ENCODE measurements at places on chromosomes 11 and 22. TPM values are rescaled to one million over a fixed set of nuclear protein-coding genes. Genes with fewer than 3 reads are reported as not detected.

Gene POU2AF2
- 1.4 TPM for polyA plus RNA-seq

Gene WBP2NL
- polyA plus RNA-seq = 1.5 TPM

Gene OR8D4
- not detected for polyA plus RNA-seq

Gene PPP6R2
- 41.2 TPM for polyA plus RNA-seq

Gene CD3E
- polyA plus RNA-seq = 13.8 TPM

Gene RFPL2
- 0.10 TPM for polyA plus RNA-seq

DNA sequence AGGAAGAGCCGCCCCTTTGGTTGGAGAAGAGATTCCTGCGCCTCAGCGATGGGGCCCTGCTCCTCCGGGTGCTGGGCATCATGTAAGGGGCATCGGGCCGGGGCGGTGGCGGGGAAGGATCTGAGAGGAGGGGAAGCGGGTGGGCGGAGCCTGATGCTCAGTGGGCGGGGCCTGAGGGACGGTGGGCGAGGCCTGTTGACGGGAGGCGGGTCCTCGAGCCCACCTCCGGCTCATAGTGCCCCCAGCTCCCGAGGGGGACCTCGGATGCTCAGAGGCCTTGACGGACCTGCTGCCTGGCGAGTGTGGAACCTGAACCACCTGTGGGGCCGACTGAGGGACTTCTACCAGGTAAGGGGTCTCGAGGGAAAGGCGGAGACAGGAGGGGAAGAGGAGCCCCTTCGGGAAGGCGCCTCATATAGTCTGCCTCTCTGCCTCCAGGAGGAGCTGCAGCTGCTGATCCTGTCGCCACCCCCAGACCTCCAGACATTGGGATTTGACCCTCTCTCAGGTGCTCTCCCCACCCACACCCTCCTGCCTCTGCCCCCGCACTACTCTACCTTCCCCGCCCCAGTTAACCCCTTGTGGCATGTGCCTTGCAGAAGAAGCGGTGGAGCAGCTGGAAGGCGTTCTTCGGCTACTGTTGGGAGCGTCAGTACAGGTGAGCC is 799 bp downstream of the CCDC88B start:
- H3K4me3 ChIP-seq = peak overlapping the region; percentile 43
- no peaks in the 10 kb centered on the region for H3K4me1 ChIP-seq
- H3K27me3 ChIP-seq = peaks cover 23% of the 10 kb centered on the region
- no peaks in the 10 kb centered on the region for H3K36me3 ChIP-seq

- H3K4me3 ChIP-seq = no peak overlapping the region
- H3K4me1 ChIP-seq = peaks cover 5% of the 10 kb centered on the region
- no peak overlapping the region for H3K27ac ChIP-seq
These were observed 50.4 kb downstream of the TCP11L1 start for GRCh38 chr11:33089776-33090175.

DNA sequence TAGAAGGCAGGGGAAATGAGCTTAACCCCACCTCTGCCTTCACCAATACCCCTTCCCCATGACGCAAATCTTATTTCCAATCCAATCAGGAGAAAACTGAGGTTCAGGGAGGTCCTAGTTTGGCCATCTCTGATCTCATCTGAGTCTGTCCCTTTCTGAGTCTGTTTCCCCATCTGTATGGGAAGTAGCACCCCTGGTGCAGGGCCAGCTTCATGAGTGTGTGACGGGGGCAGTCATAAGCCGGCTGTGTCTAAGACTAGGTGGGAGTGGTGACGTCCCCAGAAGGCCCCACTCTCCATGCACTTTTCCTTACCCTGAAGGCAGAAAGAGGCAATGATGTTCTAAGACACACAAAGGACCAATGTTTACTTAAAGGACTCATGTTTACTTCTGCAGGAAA is 72.3 kb downstream of the MN1 start:
- H3K27me3 ChIP-seq = no peaks in the 10 kb centered on the region
- H3K36me3 ChIP-seq = no peaks in the 10 kb centered on the region
- no peak for DNase-seq
- no peak overlapping the region for H3K4me3 ChIP-seq
- no peaks in the 10 kb centered on the region for H3K4me1 ChIP-seq

- H3K27me3 ChIP-seq = peaks cover 18% of the 10 kb centered on the region
- H3K4me3 ChIP-seq = no peak overlapping the region
- H3K36me3 ChIP-seq = no peaks in the 10 kb centered on the region
These were observed 5.4 kb downstream of the LRRC32 start for GRCh38 chr11:76665172-76665571.

DNA sequence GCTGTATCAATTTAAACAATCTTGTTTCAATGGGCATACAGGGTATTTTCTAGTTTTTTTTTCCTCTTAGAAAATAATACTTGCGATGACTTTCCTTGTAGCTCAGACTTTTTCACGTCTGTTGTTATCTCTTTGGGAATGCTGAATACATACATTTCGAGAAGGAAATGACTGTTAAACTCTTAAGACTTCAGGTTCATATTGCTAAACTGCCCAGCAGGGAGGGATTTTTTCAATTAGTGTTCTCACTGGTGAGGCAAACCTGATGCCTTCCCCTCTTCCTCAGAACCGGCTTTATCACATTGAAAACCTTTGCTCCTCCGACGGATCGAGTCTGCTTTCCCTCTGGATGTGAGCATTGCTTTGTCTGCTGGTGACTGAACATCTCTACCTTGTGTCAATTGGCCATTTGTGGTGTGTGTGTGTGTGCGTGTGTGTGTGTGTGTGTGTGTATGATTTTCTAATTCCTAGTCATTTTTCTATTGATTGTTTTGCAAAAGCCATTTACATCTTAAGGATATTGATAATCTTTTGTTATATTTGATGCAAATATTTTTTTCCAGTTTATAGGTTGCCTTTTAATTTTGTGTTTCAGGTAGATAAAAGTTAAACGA is 6.6 kb downstream of the NEAT1 start:
- DNase-seq = peak; percentile 64
- H3K36me3 ChIP-seq = no peaks in the 10 kb centered on the region
- no peaks in the 10 kb centered on the region for H3K4me1 ChIP-seq

DNA sequence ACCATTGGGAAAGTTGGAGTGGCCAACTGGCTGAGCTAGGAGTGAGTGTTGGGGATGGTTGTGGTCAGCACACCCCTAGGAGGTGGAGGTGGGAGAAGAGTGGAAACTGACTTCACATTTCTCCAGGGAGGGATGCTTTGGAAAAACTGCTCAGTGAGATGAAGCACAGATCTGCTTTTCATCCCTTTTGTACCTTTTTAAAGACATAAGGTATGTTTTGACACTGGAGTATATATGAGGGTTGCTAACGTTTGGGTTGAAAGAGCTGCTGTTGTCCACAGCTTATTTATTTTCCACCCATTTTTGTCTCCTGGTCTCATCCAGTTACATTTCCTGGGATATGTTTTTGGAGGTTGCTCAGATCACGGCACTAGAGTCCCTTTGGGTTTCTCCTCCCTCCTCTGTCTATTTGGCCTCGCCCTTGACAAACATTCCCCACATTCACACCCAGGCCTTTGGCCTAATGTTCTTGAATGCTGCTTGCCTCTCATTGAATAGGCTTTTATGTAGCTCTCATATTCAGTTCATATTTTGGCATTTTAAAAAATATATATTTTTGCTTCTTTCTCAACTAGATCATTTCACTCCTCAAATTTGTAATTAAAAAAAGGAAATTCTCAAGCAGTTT is 8.3 kb downstream of the SREBF2 start:
- H3K4me3 ChIP-seq = no peak overlapping the region
- no peak overlapping the region for H3K27ac ChIP-seq
- H3K36me3 ChIP-seq = peaks cover 22% of the 10 kb centered on the region
- H3K4me1 ChIP-seq = peaks cover 19% of the 10 kb centered on the region
- H3K27me3 ChIP-seq = no peaks in the 10 kb centered on the region

DNA sequence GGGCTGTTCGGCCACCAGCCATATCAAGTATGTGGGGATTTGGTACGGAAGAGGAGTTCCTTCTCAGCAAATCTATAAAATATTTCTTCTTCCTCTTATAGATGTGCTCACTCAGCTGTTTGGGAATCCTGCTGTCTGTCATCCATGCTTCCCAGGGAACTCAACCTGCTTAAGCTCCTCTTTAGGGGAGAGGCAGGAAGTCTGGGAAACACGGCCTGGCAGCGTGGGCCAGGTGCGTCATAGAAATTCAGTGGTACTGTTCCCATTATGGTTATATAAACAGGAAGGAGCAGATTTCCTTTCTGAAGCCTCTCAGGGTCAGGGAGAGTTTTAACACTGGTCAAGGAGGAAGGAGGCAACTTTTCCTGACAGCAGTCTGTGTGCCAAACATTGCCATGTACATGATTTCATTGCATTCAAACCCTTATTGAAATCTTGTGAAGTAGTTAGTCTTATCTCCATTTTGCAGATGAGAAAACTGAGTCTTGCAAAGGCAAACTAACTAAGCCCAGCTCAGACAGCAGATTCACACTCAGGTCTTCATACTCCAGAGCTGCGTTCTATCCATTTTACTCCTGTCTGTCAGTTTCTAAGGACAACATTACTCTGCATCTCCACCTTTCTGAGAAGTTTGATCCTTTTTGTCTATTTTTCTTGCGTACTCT is 35.4 kb upstream of the AMOTL1 start:
- H3K27me3 ChIP-seq = no peaks in the 10 kb centered on the region
- H3K27ac ChIP-seq = no peak overlapping the region
- H3K4me1 ChIP-seq = no peaks in the 10 kb centered on the region

- peak overlapping the region; percentile 76 for H3K4me3 ChIP-seq
- no peaks in the 10 kb centered on the region for H3K4me1 ChIP-seq
- no peaks in the 10 kb centered on the region for H3K36me3 ChIP-seq
- H3K27me3 ChIP-seq = no peaks in the 10 kb centered on the region
- peak; percentile 35 for DNase-seq
- H3K27ac ChIP-seq = no peak overlapping the region
These were observed 1.3 kb downstream of the MACROD1 start for GRCh38 chr11:64164392-64165312.

DNA sequence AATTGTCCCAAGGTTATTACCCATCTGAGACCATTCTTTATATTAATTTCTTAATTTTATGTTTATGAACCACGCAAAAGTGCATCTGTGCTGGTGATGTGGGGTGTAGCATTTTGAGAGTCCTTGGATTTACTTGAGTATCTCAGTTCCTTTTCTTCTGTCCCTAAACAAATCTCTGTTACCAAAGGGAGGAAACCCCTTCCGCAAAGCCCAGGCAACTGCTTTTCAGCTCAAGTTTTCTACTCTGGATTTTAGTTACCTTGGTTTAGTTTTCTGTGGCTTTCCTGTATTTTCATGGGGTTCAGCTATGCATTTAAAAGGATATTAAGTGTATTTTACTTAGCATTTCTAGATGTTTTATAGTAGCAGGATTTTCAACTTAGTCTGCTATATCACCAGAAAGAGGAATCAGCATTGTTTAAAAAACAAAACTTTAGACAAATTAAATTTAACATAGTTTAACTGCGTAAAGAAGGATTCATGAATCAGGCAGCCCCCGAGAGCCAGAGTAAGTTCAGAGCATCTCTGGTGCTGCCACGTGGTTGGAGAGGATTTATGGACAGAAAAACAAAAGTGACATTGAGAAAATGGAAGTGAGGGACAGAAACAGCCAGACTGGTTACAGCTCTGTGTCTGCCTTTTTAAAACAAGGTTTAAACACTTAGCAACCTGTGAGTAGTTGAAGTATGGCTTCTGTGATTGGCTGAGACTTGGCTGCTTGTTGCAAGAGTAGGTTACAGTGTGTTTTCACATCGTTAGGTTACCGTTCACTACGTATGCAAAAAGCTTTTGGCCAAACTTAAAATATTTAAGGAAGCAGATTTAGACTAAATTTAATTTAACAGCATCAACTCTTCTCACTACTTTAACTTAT is 9.6 kb downstream of the ADM start:
- H3K4me1 ChIP-seq = peaks cover 9% of the 10 kb centered on the region
- peak; percentile 58 for DNase-seq
- H3K4me3 ChIP-seq = no peak overlapping the region
- H3K36me3 ChIP-seq = no peaks in the 10 kb centered on the region
- no peak overlapping the region for H3K27ac ChIP-seq

GRCh38 chr11:45333001-45333971 is 47.1 kb upstream of the SYT13 start:
- no peaks in the 10 kb centered on the region for H3K36me3 ChIP-seq
- H3K4me1 ChIP-seq = no peaks in the 10 kb centered on the region
- peak overlapping the region; percentile 36 for H3K27ac ChIP-seq
- H3K4me3 ChIP-seq = no peak overlapping the region

GRCh38 chr11:130897262-130898182 is 18.8 kb downstream of the SNX19 start:
- H3K36me3 ChIP-seq = peaks cover 18% of the 10 kb centered on the region
- no peaks in the 10 kb centered on the region for H3K27me3 ChIP-seq
- no peak for DNase-seq
- peak overlapping the region; percentile 73 for H3K27ac ChIP-seq
- no peak overlapping the region for H3K4me3 ChIP-seq

DNA sequence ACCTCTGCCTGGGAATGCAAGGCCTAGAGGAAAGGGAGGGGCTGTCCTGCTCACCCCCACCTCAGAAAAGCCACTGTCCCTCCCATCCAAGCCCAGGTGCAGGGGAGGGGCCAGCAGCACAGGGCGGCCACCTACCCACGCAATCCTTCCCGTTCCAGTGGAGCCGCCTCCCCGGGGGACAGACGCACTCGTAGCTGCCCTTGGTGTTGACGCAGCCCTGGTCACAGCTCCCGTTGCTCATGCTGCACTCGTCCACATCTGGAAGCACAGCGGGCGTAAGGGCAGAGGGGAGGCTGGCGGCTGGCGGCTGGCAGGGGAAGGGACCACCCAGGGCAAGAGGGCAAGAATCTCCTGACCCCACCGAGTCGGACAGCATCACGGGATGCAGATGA is 40.3 kb upstream of the TTLL12 start:
- H3K4me1 ChIP-seq = peaks cover 3% of the 10 kb centered on the region
- H3K4me3 ChIP-seq = no peak overlapping the region
- no peak overlapping the region for H3K27ac ChIP-seq
- DNase-seq = peak; percentile 11
- no peaks in the 10 kb centered on the region for H3K36me3 ChIP-seq

DNA sequence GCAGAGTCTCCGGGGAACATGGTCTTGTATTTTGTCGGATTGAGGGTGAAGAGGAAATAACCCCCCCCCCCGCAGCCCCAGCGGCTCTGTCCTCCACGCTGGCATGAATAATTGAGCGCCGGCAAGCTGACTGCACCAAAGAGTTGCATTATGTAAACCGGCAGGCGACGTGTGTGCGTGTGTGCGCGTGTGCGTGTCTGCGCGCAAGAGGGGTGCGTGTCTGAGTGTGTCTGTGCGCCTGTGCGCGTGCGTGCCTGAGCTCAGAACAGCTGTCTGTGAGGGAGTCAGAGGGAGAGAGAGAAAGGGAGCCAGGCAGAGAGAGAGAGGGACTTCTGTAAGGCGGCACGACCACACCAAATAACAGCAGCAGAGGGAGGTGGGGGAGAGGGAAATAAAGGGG is 94.4 kb downstream of the SCN3B start:
- DNase-seq = peak; percentile 55
- peak overlapping the region; percentile 31 for H3K27ac ChIP-seq
- no peak overlapping the region for H3K4me3 ChIP-seq
- H3K27me3 ChIP-seq = no peaks in the 10 kb centered on the region
- peaks cover 15% of the 10 kb centered on the region for H3K4me1 ChIP-seq

GRCh38 chr11:88312628-88313027 is 24.9 kb downstream of the CTSC start:
- H3K4me1 ChIP-seq = no peaks in the 10 kb centered on the region
- H3K4me3 ChIP-seq = no peak overlapping the region
- H3K27ac ChIP-seq = no peak overlapping the region
- DNase-seq = no peak
- H3K36me3 ChIP-seq = peaks cover 5% of the 10 kb centered on the region

GRCh38 chr11:107669893-107670601 is 41.8 kb downstream of the SLN start:
- H3K27ac ChIP-seq = no peak overlapping the region
- no peak for DNase-seq
- H3K4me1 ChIP-seq = no peaks in the 10 kb centered on the region
- no peak overlapping the region for H3K4me3 ChIP-seq
- H3K36me3 ChIP-seq = no peaks in the 10 kb centered on the region
